Suppressor macrophage treated with lipopolysaccharide for 1 hour (primary cell): ENCODE measurements at places on chromosomes 3 and 15.

- no peak for DNase-seq
Measured at GRCh38 chr3:43074901-43075689, 30.8 kb downstream of the POMGNT2 start.

DNA sequence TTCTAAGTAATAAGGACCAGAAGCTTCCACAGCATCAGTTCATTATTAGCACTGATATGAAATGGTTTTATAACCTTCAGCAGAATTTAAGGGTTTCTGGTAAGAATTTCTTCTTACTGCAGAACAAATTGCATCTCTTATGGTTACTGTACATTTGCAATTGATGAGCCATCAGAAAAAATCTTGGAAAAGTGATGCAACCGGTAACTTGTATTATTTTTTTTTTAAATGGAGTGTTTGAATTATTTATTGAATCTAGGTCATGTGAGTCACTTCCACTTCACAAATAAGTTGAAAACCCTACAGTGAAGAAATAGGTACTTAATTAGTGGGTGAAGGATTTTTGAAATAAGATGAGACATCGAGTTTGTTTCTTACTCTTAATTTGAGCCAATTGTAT, 786.0 kb downstream of the TUSC7 start:
- no peak for DNase-seq

DNA sequence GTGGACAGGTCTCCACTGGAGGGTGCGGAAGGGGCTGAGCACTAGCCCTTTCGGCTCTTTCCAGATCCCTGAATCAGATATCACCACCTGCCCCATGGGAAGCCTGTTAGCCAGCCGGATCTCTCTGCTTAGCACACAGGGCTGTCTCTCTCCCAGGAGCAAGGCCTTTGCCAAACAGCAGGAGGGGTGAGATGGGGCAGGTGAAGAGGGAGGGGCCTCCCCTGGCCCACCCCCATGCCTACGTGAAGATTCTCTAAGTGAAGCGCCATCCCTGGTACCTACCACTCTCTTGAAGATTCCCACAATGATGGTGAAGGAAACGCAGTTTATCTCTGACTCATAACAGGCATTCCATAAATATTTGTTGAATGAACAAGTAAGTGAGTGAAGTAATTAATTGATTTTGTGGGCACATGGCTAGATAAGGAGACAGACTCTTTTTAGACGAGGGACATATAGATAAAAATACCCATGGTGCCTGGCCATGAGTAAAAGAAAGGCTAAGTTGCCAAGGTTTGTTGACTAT, 19.6 kb upstream of the HCN4 start:
- no peak for DNase-seq

- no peak for DNase-seq
Measured at GRCh38 chr3:29236146-29236840, 44.6 kb upstream of the RBMS3 start.

DNA sequence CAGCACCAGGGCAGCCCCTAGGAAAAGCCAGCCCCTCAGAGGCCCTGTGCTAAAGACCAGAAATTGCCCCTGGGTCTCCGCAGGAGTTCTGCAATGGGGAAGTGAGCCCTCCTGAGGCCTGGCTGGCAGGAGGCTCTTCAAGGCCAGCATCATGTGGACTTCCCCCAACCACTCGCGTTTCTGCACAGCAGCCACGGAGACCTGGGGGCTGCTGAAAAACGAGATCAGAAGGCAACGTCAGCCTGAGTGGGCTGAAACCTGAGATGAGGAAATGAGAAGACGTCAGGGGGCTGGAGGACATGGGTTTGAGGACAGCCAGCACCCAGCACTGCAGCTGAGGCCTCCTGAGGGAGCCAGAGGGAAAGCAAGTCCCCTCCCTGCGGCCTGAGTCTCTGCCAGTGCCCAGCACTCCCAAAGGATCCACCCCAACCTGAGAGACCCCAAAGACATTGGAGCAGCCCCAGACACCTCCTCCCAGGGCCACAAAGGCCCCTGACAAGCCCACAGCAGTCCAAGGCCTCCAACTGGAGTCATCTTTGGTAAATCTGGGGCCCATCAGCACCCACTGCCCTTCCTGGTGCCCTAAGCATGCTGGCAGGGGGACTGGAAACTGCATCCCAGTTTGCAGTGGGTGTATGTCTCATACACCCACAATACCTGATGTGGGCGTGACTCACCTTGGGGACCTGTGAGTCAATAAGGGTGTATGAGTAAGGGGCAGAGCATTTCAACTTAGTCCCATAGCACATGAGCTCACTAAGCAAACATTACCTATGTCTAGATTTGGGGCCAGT, 29.2 kb upstream of the CYP11A1 start:
- DNase-seq: peak; percentile 81

GRCh38 chr15:92035961-92036360, 182.5 kb downstream of the SLCO3A1 start:
- no peak for DNase-seq

DNA sequence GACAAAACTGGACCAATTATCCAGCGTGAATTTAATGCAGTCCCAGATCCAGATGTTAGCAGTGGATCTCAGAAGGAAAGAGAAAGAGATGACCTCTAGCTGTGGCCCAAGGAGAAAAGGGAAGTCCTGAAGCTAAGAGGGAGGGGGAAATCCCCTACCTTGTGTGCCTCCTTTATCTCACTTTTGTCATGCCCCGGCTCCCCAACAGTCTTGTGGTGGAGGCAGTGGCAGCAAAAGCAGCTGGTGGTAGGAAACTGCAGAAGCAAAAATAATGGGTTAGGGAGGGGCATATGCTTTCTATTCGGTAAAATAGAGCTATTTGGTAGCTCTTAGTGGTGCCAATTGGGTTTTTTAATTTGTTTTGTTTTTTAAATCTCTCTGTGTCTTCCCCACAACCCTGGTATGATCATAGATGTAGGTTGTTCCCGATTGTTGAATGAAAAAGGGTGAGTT, 56.5 kb downstream of the MCTP2 start:
- DNase-seq: peak; percentile 78

DNA sequence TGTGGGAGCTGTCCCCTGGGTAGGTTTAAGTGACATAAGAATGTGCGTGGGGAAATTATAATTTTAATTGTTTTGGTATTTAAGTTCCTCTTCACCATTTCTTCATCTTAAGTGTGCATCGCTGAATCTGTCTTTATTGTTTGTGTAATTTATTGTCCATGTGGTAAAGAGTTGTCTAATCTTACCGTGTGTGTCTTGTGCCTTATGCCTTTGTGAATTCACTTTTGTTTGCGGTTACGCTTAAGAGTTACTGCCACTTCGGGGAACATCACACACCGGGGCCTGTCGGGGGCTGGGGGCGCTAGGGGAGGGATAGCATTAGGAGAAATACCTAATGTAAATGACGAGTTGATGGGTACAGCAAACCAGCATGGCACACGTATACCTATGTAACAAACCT, 767 bp downstream of the WDR48 start:
- no peak for DNase-seq

DNA sequence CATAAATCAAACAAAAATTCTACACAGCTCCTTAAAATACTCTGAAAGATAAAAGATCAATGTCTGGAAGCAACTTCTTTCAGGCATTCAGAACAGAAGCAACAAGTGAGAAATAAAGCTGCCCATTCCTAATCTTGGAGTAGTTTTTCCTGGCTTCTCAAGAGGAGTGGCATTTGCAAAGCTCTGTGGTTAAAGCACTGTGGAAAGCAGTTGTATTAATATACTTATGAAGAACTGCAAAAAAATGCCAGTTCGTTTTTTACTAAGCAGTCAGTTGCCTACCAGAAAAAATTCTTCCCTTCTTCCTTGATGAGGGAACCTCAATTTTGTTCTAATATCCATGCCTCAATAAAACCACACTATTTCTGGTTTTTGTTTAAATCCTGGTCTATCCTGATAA, 197.8 kb downstream of the TNIK start:
- DNase-seq: no peak

DNA sequence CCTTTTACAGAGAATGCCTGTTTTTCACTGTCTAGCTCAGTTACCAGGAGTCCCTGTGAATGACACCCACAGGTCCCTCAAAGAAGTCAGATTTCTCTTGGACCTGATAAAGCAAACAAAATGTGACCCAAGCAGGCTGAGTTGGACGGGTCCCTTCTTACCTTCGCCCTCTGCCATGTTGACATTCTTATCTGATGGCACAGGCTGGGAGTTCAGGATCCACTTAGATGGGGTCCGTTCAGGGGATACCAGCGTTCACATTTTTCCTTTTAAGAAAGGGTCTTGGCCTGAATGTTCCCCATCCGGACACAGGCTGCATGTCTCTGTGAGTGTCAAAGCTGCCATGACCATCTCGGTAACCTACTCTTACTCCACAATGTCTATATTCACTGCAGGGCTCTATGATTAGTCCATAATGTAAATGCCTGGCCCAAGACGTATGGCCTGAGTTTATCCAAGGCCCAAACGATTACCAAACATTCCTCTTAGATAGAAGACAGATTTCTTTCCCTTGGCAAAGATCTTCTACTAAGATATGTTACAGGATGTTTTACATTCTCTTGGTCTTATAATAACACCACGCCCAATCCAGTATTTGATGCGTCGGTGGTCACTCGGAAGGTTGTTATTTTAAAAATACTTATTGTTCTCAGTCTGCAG, 179.1 kb downstream of the THSD4 start:
- no peak for DNase-seq

DNA sequence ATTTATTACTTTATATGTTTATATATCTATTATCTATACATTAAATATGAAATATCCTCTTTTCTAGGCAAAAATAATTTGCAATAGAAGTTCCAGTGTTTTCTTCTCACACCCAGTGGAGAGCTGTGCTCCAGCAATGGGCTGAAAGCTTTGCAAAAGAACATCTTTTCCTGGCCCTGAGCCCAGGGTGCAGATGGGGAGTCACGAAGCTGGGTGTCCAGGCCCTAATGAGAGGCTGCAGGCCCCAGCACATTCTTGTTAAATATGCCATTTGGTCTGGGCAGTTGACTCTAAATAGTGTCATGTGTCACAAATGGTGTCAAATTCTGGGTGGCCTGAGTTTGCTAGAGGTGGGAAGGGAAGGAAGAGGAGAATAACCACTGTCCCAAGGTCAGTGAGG, 5.7 kb downstream of the NTRK3 start:
- no peak for DNase-seq

DNA sequence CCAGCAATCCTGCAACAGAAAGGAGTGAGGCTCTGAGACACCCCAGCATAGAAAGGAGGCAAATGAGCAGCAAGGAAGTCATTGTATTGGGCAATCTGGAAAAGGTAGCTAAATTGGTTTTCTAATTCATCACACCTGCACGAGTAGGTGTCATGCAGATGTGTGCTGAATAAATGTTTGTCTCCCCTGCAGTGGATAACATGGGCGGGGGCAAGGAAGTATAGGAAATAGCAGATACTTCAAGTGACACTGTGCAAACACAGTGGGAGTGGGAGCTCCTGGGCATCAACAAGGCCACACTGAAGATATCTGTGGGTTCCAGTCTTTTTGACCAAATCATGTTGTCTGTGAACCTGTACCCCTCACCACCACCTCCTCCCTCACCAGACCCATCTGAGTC, 14.4 kb upstream of the HTR3E start:
- DNase-seq: no peak

DNA sequence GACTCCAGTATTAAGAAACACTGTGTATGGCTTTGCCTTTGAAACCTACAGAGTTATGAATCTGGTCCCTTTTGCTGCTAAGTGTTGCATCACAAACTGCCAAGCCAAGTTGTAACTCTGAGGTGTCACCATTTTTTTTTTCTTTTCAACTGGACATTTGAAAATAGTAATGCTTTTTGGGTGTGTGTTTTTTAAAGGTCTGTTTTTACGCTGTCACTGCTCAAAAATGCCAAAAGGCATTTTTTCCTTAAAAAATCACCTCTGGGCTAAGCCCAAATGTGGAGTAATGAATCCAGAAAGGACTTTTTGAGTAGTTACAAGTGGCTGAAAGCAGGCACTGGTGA, 9.5 kb downstream of the SMAD3 start:
- DNase-seq: no peak

DNA sequence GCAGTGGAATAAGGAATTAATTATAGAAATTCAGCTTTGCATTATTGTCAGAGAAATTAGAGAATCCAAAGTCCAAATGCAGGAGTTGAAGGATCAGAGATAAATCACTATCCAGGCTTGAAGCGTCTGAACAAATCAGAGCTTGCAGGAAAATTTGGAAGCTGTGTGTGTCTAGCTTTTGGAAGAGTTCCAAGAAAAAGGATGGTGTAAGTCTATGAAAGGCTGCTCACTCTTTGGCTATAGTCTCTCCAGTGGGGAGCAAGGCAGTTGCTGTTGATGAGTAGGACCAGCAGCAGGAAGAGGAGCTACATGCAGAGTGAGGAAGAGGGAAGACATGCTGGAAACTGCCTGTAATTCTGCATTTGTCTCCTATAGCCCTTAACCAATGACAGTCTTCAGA, 464.3 kb upstream of the GRM7 start:
- DNase-seq: no peak

GRCh38 chr3:115228266-115228665, 81.2 kb upstream of the ZBTB20 start:
- no peak for DNase-seq
